ENCODE measurements at places on chromosomes 4 and X.

- DNase-seq, result no peak
Measured at GRCh38 chr4:163482190-163482589, 8.6 kb upstream of the TKTL2 start.

DNA sequence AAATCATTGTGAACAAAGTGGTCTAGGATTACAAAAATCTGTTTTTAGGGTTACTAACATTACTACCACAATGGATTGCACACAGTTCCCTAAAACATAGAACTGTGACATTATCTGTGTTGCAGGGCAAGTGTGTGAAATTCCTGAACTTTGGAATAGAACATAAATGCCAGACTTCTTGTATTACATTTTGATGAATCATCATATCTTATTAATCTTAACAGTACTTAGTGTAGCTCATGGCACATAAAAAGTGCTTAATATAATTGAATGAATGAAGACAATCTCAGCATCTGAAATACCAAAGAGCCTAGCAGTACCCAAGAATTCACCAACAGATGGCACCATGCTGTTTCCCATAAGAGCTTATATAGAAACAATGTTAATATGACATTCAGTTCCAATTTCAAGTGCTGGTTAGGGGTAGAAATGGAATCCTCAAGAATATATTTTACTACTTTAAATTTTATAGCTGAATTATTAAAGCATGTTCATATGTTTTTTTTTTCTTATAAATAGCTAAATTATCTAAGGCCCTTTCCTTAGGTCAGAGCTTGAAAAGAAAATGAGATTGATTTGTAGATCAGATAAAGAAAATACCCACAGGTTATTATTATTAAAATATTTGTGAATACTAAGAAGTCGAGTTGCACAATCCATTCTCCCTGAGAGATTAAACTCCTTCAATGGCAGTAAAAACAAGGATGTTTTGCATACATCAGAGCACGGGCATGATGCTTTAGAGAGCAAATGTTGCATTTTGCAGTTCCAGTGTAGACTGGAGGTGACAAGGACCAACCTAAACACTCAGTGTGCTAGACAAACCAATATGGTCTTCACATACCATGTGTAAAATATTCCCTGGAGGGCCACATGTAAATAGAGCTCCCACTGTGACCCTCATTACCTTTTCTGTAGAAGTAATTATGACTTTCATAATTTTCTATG is 25.7 kb upstream of the SHISA3 start:
- DNase-seq, result peak; percentile 87

DNA sequence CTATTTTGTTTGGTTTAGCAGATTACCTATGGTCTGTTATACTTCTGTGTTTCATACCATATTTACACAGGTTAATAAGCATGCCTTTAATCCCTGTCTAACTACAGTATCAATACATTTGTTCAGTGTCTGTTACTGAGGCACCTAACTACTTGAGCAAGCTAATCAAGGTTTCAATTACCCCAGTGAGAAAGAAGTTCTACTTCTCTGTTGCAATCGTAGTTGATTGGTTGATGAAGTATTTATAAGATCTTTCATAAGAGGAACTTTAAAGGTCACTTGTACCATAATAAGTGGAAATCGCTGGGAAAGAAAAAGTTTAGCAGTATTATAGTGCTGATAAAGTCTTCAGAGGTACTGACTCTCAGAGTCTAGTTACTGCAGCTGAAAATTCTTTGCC is 490.6 kb downstream of the RPA4 start:
- no peak for DNase-seq

DNA sequence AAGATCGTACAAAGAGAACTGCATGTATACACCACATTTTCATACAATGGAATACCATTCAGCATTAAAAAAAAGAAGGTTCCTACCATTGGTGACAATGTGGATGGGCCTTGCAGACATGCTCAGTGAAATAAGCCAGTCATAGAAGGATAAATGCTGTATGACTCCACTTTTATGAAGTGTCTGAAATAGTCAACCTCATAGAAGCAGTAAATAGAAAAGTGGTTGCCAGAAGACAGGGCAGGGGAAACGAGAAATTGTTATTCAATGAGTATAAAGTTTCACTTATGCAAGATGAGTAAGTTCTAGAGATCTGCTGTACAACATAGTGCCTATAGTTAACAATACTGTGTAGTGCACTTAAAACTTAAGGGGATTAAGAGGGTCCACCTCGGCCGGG is 257.5 kb upstream of the FTHL17 start:
- no peak for DNase-seq

GRCh38 chr4:19026281-19026680 is 1004.7 kb upstream of the LCORL start:
- peak; percentile 1 for DNase-seq

DNA sequence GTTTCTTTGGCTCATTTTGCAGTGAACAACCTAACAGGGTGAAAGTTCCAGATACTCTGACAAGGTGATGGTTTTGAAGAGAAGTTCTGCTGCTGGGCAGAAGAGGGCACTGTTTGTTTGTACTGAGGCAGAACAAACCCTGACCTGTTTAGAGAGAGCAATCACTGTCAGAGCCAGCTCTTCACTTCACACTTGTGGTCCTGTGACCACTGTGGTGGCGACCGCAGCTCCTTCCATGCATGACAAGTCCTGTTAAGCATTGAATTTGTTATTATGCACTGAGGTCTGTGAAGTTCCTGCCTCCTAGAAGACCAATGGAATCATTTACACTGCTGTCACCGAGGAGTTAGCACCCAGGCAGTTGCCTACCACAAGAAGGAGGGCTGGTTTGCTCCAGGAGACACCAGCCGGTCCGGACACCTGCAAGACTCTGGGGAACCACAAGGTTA is 86.6 kb downstream of the ZNF330 start:
- peak; percentile 71 for DNase-seq

DNA sequence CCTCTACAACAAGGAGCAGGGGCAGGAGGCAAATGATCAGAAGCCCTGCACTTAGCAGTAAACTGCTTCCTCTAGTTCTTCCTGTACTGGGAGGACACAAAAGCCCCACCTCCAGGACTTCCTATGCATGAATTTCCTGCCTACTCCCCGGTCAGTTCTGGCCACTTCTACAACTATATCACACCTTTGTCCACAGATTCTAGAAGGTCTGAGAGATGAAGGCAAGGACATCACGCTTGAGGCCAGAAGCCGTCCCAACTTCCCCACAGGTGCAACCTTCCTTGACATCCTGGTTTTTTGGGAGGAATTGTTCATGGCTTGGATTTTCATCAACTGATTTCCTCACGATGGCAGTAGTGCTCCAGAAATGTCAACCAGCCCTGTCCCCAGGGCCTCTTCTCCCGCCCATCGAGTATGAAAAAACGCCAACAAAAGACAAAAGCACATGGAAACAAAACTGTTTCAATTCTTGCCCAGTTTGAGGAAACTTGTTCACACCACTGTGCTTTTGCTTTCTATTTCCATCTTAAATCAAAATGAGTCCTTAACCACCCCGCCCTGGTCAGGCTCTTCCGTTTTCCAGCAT is 206.5 kb upstream of the STK26 start:
- DNase-seq, result peak; percentile 91

- DNase-seq, result peak; percentile 14
Measured at GRCh38 chr4:11344916-11345315, 83.8 kb downstream of the HS3ST1 start.

- peak; percentile 9 for DNase-seq
Measured at GRCh38 chrX:133005042-133005441, 46.6 kb upstream of the HS6ST2 start.

DNA sequence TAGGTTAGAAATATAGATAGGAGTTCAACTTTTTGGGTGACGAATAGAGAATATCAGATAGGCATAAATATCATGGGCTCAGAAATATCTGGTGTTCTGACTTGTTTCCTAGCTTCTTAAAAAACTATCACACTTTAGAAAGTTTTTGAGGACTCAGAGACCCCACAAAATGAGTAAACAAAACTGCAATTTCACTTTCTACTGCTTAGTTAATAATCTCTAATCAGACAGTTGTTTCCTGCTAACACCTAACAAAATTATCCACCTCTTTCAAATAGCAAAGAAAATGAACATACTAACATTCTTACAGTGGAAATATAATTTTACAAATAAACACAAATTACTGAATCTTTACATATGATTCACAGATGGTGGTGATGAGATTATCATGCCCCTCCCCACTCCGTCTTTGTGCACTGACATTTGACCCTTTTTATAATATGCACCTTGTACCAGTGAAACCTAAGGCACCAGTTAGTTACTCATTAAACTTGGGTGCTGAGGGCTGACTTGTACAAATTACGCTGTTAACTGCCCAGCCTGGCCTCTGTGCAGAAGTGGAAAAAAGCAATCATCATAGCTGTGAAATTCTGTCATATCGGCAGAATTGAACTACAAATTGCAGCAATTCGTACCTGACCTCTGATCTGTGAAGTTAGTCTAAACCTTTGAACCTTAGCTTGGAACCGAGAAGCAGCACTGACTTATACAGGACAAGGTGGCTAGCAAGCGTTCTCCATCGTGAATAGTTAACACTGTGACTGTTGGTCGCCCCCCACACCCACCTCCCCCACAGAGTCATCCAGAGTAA is 138.7 kb downstream of the CHRNA9 start:
- DNase-seq, result no peak

DNA sequence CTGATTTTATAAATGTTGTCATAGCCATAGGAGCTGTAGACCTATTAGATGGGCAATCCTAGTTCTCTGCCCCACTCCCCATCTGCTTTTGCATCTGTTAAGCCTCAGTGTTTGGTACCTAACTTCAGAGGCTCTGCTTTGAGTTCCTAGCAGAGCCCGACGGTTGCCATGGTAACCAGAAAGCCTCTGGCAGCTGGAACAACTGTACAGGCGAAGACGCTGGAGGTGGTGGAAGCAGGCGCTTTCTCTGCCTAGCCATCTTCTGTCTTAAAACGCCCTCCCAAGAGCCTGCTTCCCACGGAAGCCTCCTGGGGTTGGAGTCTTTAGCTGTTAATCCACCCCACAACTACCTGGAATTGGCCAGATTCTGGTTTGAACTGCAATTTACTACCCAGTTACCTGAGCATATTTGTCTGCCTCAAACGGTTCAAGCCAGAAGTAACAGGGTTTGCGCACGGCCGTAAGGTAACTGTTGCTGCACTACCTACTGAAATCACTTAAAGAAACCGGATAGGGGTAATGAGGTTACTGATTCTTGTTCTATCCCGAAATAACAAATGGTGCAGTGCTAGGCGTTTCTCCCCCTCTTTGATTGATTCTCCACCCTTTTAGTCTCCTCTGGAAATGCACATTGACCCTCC is 1.0 kb upstream of the GABRG1 start:
- DNase-seq, result no peak

DNA sequence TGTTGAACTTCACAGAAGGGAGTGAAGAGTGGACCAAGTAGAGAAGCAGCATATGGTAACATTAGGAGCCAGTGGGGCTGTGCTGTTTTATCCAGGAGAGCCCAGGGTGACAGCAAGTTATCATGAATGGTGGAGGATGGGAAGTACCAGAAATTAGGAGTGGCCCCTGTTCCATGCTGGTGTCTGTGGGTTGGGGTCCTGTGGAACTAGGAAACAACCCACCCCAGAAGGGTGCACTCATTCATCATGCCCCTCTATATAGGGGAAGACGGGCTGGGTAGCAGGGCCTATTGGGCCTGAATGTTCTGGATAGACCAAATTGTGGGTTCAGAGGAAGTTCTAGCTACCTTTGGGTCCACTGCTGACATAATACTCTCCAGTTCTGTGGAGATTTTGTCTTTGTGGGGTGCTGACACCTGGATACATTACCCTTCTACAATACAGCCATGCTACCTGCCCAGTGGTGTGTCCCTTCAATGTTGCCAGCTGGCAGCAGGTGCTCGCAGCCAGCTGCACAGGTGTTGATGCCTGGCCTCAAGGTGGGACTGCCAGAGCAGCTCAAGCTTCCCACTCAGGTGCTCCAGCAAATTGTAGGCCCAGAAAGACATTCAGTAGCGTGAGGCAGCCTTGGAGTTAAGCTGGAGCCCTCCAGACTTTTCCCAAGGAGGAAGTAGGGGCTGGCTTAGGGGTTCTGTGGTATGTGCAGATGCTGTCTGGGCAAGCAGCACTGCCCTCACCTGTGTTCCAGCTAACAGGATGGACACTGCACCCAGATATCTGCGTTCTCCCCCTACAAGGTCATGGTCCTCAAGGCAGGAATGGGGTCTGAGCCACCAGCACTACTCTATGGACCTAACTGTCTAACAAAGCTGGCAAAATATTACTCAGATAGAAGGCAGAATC is 106.5 kb downstream of the NHSL2 start:
- no peak for DNase-seq

DNA sequence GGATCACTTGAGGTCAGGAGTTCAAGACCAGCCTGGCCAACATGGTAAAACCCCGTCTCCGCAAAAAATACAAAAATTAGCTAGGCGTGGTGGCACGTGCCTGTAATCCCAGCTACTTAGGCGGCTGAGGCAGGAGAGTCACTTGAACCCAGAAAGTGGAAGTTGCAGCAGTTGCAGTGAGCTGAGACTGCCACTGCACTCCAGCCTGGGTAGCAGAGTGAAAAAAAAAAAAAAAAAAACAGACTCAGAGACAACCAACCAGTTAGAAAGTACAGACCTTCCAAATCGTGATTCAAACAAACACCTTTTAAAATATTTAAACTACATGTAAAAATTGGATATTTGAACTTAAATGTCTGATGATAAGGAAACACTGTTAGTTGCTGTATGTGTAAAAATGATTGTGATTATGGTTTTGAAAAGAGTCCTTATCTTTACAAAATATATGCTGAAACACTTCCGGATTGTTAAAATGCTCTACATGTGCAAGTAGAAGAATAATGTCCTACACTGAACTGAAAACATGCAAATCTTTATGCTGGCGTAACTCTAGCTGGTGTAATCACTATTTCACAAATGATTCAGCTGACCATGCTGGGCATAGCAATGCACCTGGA is 37.8 kb downstream of the SH3KBP1 start:
- no peak for DNase-seq

DNA sequence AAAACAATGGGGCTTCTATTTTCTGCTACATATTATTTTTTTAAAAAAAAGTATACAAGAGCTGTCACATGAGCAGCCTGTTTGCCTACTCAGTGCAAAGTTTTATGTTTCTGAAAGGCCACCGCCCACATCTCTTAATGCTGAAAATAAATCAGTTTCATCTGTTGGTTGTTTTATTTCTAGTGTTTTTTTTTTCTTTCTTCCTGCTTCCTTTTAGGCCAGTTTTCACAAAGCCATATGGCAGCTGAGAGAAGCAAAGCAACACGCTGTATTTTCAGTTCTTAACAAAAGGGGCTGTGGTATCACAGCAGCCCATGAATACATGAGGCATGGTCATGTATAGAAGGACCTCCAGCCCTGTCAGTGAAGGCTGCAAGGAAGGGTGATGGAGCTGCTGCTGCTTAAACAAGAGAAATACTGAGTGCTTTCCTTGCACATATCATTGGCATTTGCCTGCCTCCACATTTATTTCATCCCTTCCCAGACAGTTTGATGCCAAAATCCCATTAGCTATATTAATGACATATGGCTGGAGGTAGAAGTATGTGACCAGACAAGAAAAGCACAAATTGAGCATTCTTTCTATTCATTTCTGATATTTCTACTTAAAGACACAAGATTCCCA is 172.5 kb downstream of the PCDH18 start:
- DNase-seq, result peak; percentile 70

DNA sequence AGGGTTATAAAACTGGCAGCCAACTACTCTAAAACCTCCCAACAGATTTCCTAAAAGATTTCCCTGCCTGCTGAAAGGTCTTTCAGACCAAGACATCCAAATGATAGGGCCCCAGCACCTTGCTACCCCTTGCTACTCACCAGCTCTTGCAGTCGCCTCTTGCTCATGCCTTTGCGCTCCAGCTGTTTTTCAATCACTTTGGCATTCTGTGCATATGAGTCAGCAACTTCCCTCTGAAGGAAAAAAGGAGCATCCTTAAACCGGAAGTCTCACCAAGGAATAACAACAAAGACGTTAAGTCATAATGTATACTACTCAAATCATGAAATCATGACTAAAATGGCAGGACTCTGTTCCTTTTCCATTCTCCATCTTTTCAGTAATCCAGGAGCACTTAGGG is 24.0 kb downstream of the STEEP1 start:
- DNase-seq, result peak; percentile 42
